CD4-positive, alpha-beta T cell treated with Interferon alpha-2 for 1 hour (primary cell): ENCODE measurements at places on chromosomes 1 and 21.

- DNase-seq: no peak
Measured at GRCh38 chr1:243834130-243834529, 15.9 kb downstream of the AKT3 start.

- DNase-seq: no peak
Measured at GRCh38 chr1:8055973-8056372, 29.9 kb upstream of the ERRFI1 start.

DNA sequence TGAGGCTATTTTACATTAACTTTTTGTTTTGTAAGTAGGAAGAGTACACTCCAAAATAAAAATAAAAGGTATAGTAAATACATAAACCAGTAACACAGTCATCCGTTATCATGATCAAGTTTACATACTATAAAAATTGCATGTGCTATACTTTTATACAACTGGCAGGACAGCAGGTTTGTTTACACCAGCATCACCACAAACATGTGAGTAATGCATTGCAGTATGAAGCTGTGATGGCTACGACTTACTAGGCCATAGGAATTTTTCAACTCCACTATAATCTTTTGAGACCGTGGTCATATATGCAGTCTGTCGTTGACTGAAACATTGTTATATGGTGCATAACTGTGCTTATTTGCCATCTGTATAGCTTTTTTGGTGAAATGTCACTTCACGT is 106.2 kb downstream of the CENPF start:
- DNase-seq: no peak

DNA sequence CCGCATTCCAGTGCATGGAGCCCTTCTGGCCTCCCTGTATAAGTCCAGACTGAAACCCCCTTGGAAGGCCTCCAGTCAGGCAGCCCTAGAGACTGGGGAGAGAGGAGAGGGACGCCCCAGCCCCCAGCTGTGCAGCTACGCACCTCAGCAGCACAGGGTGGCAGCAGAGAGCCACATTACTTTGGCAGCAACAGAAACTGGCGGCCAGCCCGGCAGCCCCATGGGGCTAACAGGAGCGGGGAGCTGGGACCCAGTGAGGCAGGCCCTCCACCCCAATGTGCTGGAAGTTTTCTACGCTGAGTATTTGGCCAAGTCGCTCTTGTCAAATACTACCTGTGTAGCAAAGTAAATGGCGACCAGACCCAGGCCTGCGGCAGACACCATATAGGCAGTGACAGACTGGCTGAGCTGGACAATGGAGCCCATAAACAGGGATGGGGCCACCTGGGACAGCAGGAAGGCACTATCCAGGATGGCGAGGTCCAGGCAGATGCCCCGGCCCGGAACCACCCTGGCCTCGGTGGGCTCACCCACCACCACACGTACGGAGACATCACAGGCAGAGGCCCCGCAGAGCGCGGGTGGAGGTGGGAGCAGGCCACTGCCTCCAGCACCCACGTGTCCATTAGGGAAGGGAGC is 21.2 kb downstream of the SLC45A3 start:
- DNase-seq: peak; percentile 70

GRCh38 chr1:183583466-183583865 is 6.8 kb downstream of the NCF2 start:
- DNase-seq: no peak

DNA sequence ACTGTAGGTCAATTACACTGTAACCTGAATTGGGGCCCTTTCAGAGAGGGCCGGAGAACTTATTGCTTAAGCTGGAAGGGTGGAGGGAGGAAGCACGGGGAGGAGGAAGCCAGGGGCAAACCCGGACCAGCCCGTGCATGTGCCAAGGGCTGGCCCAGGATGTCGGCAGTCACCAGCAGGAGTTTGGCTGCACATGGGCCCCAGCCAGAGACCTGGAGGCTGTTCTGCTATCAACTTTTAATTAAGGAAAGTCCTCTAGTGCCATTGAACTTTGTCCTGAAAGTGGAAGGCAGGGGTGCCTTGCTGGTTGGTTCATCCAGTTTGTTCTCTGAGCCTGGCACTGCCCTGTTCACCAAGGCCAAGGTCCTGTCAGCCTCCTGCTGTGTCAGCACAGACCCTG is 200.8 kb upstream of the VAMP3 start:
- DNase-seq: no peak

DNA sequence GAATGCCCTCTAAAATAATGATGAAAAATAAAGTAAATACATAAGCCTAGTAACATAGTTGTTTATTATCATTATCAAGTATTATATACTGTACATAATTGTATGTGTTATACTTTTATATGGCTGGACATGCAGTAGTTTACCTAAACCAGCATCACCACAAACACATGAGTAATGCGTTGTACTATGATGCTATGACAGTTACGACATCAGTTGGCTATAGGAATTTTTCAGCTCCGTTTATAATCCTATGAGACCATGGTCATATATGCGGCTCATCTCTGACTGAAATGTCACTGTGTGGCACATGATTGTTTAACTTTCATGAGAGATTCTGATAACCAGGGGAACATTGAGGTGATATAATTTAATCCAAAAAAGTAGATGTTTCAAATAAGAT is 352.1 kb downstream of the ST6GALNAC3 start:
- DNase-seq: no peak

- no peak for DNase-seq
Measured at GRCh38 chr1:171835891-171836290, 5.4 kb upstream of the DNM3 start.

- peak; percentile 82 for DNase-seq
Measured at GRCh38 chr1:155000726-155001424, 1.7 kb upstream of the ZBTB7B start.

- no peak for DNase-seq
Measured at GRCh38 chr1:172969611-172970010, 81.1 kb downstream of the TNFSF18 start.

GRCh38 chr21:42160111-42160721 is 58.7 kb upstream of the ABCG1 start:
- DNase-seq: no peak

- DNase-seq: no peak
Measured at GRCh38 chr1:7236844-7237515, 451.7 kb downstream of the CAMTA1 start.

- peak; percentile 88 for DNase-seq
Measured at GRCh38 chr1:39845569-39846566, 37.4 kb downstream of the TRIT1 start.

- DNase-seq: no peak
Measured at GRCh38 chr1:10726355-10726754, 70.1 kb downstream of the CASZ1 start.

- no peak for DNase-seq
Measured at GRCh38 chr1:205351984-205352713, 4.6 kb downstream of the KLHDC8A start.

DNA sequence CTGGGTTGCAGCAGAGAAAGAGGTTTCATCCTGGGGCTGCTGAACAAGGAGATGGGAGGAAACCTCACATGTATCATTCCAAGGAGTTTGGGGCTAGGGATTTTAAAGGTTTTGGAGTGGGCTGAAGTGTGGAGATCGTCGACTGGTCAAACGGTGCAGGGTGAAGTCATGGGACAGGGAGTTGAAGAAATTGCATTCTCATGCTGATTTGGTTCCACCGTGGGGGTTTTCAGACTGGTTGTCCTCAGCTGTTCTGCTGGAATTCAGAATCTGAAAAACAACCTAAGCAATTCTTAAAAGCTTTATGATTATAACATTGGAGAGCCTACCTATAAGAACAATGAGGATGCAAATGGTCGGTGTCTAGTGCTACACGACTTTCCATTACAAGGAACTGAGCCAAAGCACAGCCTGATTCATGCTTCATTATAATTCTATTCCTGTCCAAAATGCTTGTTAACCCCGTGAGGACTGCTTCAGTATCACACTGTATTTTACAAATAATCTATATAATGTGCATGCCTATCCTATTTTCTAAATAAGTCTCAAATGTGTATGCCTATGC is 242.7 kb downstream of the TM2D1 start:
- DNase-seq: no peak

DNA sequence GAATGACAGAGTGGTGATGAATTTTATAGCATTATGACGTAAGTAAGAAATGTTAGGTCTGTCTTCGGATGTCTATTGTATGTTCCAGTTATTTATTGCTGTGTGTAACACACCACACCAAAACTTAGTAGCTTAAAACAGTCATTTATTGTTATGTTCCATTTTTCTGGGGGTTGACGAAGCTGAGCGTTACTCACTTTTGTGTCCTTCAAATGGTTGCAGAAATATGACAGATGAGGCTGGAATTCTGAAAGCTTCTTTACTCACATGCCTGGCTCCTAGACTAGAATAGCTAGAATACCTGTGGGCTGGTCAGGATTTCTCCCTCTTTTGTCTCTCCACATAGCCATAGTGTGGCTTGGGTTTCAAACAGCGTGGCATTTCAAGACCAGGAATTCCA is 62.1 kb upstream of the S1PR1 start:
- DNase-seq: no peak

DNA sequence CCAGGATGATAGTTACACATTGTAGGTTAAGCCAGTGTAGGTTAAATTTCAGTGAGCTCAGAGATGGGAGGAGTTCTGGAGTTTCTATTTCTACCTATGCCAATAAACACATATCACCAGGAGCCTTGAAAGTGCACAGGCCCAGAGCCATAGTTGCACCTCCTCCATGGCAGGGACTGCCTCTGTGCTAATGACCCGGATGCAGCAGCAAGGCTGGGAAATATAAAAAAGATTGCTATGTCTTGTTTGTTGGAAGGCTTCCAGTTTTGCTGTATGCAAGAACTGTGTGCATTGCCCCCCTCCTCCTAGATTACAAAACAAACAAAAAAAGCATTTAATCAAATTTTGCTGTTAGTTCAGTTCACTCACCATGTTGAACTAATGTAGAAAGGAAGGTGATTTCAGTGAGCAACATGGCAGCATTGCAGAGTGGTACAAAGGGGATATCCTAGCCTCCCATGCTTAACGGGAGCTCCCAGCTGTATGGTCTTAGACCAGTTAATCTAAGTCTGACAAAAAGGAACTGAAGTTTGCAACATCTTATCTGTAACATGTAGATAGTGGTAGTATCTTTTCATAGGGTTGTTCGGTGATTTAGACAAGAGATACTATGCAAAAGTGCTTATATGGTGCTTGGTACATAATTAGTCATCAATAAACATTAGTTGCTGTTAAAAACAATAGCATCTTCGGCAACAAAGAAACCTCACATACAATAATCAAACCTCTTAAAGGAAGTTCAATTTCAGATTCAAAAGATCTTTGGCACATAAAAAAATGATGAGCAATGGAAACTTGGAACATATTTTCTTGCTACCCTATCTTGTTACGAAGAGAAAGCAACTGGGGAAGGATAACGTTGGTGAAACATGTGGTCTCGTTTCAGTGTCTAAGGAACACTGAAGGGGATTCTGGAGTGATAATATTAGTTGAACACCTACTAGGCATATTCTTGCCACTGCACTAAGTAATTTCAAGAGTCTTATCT is 309.5 kb downstream of the ASTN1 start:
- DNase-seq: no peak

- no peak for DNase-seq
Measured at GRCh38 chr1:113545626-113546025, 155.3 kb downstream of the MAGI3 start.

- DNase-seq: no peak
Measured at GRCh38 chr1:2628933-2629626, 3.7 kb downstream of the MMEL1 start.

DNA sequence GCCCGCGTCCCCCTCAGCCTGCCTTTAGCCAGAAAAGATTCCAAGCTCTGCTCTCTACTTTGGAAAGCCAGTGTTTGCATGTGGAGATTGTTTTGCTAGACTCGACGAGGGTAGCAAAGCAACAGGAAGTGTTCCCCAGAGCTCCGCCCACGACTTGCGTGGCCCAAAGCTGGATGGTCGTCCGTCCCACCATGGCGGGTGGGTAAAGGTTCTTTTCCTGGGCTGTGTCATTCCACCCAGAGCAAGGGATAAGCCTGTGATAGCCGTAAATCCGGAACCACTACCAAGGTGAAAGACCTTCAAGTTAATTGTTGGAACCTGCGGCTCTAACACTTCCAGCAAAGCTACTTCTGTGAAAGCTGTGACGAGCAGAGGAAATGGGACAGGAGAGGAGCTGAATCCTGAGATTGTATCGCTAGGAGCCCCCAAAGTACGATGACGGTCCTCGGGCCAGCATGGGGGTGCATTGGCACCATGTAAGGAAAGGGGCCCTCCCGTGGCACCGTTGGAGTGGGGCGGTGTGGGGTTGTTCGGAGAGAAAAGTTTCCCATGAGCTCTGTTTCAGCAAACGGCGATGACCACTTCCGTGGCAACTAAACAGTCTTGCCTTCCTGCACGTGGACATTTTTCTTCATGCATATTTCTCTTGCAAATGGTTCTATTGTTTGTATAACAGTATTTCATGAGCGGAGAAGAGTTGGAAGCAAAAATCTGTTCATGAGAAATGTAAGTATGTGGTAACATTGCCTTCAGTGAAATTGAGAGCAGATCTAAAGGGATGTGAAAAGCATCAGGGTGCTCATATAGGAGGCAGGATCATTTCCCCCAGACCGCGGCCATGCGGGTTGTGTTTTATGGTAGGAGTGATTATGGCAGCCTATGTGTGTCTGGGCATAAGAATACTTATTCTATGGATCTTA is 8.4 kb downstream of the MX2 start:
- DNase-seq: peak; percentile 69

- DNase-seq: no peak
Measured at GRCh38 chr1:35727434-35728040, 8.9 kb upstream of the C1orf216 start.

DNA sequence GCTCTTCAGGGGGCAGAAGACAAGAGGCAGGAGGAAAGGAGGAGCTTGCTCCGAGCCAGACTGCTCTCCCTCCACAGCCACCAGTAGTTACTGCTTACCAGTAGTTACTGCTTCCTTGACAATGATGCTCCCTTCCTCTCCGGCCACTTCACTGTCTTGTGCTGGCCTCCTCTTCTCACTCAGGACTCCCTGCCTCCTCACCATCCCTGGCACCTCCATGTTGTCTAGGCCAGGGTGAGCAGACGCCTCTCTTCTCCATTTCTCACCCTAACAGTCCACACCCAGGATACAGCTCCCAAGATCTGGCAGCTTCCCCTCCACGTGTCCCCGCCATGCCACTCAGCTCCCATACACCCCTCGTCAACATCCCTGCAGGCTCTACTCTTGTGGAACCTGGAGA is 82.4 kb upstream of the TLR5 start:
- no peak for DNase-seq

DNA sequence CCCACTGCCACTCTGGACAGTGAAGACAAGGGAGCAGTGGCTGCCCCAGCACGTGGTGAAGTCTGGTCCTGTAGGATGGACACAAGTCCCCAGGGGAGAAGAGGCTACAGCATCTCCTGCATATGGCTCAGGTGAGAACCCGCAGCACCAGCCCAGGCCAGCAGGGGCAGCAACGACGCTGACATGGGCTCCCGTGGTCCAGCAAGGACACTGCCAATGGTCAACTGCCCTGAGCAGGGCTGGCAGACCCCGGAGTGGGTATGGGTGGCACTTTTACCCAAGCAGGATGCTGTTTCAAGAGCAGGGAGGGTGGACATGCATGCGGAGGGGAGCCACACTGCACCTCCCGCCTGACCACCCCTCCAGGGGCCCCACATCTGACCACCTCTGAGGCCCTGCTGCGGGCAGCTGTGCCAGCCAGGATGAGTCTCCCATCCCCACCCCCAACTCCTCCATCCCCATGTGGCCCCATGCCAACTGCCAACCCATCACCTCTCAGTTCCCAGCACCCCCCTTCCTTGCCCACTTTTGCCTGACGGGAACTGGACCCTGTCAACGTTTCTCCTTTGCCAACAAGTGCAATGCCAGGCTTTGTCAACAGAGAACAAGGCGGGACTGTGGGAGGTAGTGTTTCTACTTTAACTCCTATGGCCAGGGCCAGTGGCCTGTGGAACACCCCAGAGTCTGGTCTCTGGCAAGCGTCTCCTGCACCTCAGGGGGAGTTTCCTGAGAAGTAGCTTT is 8.6 kb downstream of the MORN1 start:
- DNase-seq: peak; percentile 19

- DNase-seq: peak; percentile 33
Measured at GRCh38 chr1:201013031-201013485, 10.5 kb downstream of the KIF21B start.
